ENCODE measurements at places on chromosomes 5 and 9.

GRCh38 chr5:150411245-150411979 is 1.3 kb downstream of the CD74 start:
- ATAC-seq = peak; percentile 4

- ATAC-seq = no peak
Measured at GRCh38 chr5:64532657-64533056, 26.8 kb downstream of the RGS7BP start.

GRCh38 chr9:72627956-72628540 is 106.6 kb downstream of the TMC1 start:
- no peak for ATAC-seq

- ATAC-seq = no peak
Measured at GRCh38 chr9:18935541-18935940, 97.5 kb downstream of the SAXO1 start.

- ATAC-seq = no peak
Measured at GRCh38 chr5:52853650-52854049, 65.9 kb downstream of the ITGA1 start.

- no peak for ATAC-seq
Measured at GRCh38 chr9:137673886-137674285, 55.1 kb downstream of the EHMT1 start.

DNA sequence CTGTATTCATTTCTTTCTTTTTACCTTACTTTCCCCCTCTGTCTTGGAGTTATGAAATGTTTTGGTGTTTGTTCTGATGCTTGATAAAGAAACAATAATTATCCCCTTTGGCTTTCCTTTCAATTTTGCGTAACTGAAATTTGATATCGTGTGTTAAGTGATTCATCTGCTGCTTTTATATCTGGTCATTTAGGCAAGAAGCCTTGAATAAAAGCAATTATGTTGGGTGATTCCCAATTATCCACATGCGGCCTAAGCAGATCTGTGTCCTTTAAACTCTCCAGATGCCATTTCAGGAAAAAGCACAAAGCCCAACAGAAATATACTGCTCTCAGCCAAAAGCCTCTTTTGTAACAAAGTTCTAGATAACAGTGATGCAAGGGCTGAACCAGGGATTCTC is 92.8 kb downstream of the TAF11L14 start:
- no peak for ATAC-seq

GRCh38 chr9:69999315-69999714 is 44.3 kb upstream of the MAMDC2 start:
- ATAC-seq = no peak

GRCh38 chr5:42596817-42597216 is 159.8 kb upstream of the CCDC152 start:
- no peak for ATAC-seq

DNA sequence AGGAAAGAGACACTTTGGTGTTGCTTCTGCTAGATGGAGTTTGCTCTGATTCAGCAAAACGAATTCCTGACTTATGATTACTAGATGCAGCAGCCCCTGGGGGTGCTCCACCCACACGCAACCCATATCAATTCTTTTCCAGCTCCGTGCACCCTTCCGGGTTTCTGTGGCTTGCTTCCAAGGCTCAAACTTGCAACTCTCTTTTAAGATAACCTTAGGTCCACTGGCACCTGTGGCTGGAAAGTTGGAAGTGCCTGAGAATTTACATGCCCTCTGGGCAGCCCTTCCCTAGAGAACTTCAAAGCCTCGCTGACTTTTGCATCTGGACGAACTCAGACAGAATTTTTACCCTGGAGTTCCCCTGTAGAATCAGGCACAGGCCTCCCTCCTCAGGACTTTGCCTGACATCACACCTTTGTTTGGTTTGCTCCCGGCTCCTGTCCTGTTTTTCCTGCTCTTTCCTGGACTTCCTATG is 224.9 kb downstream of the SNX18 start:
- ATAC-seq = no peak

DNA sequence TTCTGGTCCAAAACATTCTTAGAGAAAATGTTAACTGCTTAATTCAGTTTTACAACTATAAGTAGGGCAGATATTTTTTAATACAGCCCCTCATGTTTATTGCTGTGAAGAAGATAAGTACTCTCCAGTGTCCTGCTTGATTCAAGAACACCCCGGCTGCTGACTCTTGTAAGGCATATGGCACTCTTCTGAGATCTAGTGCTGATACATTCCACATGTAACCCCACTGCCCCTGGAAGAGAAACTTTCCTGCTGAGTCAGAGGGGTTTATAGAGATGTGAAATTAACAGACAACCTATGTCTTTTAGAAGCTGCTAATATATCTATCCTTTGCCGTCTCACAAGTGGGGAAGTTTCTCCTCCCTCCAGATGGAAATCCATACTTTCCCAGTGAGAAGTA is 1.0 kb upstream of the MINAR2 start:
- ATAC-seq = no peak

DNA sequence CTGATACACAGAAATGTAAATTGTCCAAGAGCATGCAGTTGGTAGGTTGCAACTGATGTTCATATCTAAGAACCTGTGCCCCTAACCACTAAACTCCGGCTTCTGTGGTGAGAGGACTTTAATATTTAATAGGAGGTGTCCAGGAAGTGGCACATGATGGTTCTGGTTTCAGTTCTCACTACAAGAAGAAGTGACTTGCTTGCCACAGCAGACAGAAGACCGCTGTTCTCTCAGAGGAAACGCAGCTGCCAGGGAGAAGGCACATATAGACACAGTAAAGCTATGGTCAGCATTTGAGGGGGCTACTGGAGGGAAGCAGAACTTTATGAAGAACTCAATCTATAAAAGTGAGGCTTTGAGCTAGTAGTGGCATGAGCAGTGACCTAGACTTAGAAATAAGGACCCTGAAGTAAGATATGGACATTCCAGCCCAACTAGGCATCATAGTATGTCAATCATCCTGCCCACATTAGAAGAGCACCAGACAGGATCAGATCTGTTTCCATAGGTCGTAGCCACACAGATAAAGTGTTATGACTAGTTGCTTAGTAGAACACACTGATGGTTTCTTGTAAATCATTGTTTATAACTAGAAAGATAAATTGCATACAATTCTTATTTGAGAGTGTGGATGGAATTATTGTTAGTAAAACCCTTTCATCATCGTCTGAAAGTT is 36.4 kb upstream of the DAB2 start:
- no peak for ATAC-seq

GRCh38 chr5:132222649-132223038 is 5.0 kb downstream of the P4HA2 start:
- ATAC-seq = no peak

- ATAC-seq = no peak
Measured at GRCh38 chr5:15717001-15717400, 217.0 kb downstream of the FBXL7 start.

GRCh38 chr9:122131401-122132001 is 28.1 kb downstream of the NDUFA8 start:
- no peak for ATAC-seq

GRCh38 chr5:145204743-145205142 is 630.4 kb downstream of the PRELID2 start:
- ATAC-seq = no peak

GRCh38 chr5:2546938-2547337 is 204.5 kb downstream of the IRX2 start:
- ATAC-seq = no peak

GRCh38 chr5:174521449-174521848 is 202.9 kb upstream of the MSX2 start:
- ATAC-seq = no peak

DNA sequence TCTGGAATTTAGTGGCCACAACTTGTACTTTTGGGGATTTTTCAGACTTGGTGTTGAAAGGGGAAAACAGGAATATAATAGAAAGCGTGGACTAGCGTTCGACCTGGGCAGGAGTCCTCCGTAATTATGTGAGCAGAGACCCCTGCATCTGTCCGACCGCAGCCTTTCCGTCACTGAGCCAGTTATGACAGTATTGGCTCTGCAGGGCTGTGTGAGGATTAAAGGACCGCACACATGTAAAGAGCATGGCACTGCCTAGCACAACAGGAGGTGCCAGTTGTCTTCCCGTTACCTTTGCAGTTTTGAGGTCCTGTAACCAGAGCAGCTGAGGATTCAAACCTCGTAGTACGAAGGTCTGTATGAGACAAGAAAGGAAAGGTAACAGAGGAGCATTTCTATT is 1.2 kb downstream of the B4GALT7 start:
- no peak for ATAC-seq

- no peak for ATAC-seq
Measured at GRCh38 chr5:167642181-167642580, 649.3 kb upstream of the WWC1 start.

- ATAC-seq = no peak
Measured at GRCh38 chr9:75604661-75605060, 285.8 kb upstream of the PCSK5 start.

DNA sequence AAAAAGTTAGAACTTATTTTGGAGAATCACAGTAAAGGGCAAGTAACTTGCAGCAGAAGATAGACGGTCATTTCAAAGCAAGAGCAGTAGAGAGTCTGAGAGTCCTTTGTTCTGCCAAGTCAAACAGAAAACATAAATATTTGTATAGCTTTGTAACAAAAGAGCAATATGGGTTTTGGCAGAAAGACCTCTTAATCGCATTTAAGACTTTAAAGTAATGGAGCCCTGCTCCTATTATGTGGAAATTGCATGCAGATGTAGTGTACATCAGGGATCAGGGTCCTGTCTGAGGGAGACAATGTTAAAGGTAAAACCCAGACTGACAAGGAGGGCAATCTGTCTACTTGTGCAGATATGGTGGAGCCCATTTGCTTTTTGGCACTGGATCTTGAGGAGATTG is 87.2 kb downstream of the PGM5 start:
- ATAC-seq = no peak

GRCh38 chr9:112831281-112831851 is 59.3 kb downstream of the SLC46A2 start:
- peak; percentile 89 for ATAC-seq

DNA sequence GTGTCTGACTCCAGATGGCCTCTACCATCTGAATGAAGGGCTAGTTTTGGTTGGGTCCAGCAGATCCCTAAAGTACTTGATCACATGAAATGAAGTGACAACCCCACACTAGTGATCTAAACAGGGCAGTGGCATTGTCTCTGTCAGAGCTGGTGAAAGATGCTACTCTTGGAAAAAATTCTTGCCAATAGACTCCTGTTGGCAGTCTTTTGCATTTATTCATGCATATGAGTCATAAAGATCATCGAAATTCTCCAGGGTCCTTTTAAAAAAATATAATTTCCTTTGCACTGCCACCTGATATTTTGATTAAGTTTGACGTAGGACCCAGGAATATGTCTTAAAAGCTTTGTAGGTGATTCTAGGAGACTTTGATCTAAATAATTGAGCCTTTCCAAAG is 135.1 kb upstream of the ELL2 start:
- no peak for ATAC-seq

Data from esophagus mucosa (tissue), 1 donor.